ENCODE measurements at places on chromosomes 4 and X.

GRCh38 chr4:8593264-8594096 lies 915 bp downstream of the CPZ start:
- no peak for DNase-seq

DNA sequence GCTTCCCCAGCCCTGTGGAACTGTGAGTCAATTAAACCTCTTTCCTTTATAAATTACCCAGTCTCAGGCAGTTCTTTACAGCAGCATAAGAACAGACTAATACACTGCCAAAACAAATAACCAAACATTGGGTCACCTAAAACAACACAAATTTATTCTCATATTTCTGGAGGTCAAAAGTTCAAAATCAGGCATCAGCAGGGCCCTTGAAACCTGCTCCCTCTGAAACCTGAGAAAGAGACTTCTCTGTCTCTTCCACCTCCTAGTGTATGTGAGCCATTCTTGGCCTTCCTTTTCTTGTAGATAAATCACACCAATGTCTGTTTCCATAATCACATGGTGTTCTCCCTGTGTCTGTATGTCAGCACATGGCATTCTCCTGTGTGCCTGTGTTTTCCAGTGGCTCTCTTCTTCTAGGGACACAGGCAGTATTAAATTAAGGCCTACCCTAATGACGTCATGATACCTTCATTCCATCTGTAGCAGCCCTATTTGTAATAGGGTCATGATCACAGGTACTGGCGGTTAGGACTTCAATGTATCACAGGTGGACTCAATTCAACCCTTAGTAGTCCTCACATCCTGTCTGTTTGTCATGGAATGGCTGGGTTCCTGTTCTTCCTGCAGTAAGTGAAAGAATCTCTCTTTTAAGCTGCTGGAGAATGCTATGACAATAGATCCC lies 147.3 kb upstream of the CLNK start:
- DNase-seq: no peak

DNA sequence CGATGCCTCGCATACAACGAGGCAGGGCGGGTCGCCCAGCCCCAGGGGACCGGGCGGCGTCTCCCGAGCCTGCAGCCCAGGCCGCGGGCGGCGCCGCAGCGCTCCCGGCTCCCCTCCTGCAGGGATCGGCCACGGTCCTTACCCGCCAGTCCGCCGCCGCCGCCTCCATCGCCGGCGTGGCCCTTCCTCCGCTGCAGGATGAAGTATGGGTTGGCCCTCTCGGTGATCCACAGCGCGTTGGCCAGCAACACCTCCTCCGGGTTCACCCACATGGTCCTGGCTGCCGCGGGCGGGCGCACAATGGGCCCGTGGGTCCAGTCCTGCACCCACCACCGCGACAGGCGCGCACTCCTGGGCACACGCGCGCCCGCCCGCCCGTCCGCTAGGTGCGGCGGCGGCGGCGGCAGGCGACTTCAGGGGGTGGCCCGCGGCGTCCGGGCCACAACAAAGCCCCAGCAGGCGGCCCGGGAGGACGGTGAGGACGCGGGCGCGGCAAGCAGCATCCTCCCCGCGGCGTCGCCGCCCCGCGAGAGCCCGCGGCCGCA lies 339 bp downstream of the TBC1D9 start:
- DNase-seq: peak; percentile 52

DNA sequence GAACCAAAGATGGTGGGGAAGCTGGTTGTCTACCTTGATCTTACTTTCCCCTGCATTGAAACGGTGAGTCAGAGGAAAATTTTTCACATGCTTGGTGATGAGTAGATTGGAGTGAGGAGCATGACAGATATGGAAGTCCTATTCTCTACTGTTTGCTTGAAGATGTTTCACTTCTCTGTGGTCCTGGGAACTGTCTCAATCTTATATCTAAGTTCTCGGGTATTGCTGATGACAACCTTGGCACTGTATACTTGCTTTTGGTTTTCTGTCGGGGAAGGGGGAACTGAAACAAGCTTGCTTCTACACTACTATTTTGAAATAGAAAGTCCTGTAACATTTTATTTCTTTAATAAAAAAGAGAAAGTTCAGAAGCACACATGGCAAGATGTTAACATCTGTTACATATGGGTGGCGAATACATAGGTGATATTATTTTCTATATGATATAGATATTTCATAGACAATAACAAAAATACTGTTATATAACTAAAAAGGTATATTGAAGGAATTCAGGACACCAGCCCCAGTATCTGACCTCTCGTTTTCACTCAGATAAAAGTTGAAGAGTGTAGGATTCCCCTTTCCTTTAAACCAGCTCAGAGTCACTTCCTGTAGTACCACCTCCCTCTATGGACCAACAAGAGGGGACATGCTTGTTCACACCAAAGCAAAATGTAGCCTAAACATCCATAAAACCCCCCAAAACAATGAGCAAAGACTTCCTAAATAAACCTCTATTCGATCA lies 88.8 kb downstream of the FMR1NB start:
- DNase-seq: no peak

DNA sequence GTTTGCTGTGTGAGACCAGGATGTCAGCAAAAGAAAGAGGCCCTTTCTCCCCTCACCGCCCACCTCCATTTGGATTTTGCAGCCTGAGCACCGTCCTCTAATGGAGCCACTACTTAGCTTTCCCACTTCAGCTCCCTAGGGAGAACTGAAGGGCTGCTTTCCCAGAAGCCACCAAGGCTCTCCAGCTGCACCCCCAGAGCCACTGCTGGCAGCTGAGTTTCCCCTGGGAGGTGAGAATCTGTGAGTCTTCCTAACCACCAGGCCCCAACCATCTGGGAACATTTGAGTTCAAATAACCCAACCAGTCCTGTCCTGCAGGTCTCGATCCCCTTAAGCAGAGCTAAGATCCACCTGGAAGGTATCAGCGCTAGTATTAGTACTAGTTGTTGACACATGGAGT lies 173.1 kb upstream of the USP9X start:
- DNase-seq: no peak

GRCh38 chr4:109015413-109015810 lies 252.6 kb upstream of the ETNPPL start:
- DNase-seq: no peak

DNA sequence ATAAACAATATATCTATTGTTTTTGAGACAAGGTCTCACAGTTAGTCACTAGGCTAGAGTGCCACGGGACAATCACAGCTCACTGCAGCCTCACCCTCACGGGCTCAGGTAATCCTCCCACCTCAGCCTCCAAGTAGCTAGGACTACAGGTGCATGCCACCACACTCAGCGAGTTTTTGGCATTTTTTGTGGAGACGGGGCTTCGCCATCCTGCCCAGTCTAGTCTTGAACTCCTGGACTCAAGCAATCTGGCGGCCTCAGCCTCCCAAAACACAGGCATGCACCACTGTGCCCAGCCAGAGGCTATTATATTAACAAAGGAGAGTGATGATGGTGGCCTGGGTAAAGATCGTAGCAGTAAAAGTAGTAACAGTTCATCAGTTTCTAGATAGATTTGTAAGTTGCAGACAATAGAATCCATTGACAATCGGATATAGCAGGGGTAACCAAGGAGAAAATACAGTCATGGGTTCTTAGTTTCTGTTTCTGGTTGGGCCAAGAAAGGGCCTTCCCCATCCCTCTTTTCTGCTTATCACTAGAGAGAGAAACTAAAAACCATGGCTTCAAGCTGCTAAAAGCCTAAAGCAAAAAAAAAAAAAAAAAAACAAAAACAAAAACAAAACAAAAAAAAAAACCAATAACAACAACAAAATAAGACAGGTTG lies 60.6 kb downstream of the ANXA10 start:
- DNase-seq: no peak

DNA sequence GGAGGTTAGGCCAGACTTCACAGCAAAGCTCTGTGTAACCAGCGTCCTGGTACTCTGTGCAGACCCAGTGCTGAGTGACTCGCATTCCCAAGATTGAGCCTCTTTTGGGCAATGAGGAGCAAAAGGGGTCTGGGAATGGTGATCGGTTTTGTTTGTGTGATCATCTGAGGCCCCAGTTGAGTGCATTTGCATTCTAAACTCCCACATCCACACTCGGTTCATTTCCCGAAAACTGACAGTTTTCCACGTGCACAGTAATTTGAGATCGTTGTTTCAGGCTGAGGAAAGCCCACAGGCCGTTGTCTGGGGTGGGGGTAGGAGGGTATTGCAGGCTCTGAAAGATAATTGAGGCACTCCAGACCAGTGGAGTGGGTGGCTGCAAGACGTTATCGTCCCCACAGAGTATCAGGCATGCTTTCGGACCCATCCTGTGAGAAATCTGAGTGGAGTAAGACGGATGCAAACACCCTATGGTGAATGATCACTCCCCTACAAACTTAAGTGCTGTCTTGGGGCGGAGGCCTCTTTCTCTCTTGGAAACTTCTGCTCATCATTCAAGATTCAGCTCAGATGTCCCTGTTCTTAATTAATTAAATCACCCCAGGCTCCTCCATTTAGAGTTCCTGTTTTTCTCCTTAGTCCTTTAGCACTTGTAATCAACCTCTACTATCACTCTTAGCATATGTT lies 96.1 kb downstream of the AFF1 start:
- DNase-seq: no peak

DNA sequence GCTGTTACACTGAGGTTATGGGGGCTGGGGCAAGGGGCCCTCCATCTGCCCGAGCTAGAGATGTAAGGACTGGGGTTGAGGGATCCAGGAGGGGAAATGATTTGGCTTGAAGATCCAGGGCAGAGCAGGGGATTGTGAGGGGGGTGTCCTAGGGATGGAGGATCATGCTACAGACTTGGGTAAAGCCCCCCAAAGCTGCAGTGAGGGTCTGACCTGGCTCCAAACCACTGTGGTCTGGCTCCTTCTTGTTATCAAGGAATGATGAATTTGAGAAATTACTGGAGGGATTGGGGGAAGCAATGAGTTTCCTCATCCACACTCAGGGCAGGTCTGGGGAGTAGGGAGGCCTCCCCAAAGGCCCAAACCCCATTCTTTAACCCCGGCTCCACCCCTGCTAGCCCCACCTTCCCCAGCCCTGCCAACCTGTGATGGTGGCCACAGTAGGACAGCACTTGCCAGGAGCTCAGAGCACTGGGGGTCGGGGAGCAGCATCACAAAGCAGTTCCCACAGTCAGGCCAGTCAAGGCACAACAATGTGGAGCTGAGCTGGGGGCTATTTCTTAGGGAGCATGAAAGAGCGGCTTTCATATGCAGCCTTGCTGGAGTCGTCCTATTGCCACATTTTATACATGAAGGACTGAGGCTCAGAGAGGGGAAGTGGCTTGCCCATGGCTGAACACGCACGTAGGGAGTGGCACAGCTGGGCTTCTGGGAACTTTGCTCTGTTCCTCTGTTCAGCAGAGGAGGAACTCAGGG lies 165.5 kb downstream of the EFNB1 start:
- DNase-seq: no peak

DNA sequence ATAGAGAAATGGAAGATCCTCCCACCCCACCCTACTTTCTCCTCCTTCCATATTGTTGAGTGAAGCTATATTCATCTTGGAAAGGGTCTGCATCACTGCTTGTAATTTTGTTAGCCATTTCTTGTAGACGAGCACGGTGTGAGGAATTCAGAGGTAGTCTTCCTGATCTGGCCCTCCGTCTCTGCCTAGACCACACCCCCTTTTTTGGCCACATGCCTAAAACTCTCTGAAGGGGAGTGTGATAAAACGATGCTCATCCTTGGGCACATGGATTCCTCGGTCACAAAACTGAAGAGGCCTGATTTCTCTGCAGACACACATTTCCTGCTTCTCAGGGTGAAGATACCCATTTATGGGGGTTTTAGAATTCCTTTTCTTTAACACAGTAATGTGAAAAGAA lies 182.8 kb downstream of the LARP7 start:
- DNase-seq: no peak

DNA sequence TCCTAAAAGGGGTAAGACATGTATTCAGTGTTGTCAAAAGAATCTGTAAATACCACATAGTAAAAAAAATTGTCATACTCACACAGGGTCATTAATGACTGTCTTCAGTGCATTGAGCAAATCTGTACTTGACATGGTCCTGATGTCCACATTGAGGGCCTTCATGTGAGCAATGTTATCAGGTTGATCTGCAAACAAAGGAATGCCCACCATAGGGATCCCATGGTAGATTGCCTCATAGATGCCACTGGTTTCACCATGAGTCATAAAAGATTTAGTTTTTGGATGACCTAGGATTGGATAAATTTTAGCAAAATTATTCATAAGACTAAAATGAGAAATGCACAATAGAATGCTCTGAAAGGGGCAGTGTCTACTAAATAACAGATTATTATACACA lies 38.1 kb upstream of the UGT2B15 start:
- no peak for DNase-seq

DNA sequence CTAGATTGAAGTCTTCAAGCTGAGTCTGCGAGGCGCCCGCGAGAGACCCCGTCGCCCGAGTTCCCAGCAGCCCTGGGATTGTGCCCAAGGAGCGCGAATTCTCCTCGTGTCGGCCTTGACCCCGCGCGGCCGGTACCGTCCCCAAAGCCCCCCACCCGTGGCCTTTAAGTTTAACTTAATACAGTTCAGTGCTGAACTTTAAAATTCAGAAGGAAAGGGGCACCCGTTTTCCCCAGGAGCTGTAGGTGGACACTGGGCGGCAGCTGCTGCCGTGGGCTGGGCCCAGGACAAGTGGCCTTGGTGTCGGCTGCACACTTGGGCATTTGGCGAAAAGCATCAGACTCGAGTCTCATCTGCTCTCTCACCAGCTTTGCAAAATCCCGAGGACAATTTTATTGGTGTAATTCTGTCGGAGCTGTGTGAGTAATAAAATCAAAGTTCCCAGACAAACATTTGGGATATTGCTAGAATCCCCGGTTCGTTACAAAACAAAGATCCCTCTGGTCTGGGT lies 634 bp downstream of the CWH43 start:
- DNase-seq: no peak

DNA sequence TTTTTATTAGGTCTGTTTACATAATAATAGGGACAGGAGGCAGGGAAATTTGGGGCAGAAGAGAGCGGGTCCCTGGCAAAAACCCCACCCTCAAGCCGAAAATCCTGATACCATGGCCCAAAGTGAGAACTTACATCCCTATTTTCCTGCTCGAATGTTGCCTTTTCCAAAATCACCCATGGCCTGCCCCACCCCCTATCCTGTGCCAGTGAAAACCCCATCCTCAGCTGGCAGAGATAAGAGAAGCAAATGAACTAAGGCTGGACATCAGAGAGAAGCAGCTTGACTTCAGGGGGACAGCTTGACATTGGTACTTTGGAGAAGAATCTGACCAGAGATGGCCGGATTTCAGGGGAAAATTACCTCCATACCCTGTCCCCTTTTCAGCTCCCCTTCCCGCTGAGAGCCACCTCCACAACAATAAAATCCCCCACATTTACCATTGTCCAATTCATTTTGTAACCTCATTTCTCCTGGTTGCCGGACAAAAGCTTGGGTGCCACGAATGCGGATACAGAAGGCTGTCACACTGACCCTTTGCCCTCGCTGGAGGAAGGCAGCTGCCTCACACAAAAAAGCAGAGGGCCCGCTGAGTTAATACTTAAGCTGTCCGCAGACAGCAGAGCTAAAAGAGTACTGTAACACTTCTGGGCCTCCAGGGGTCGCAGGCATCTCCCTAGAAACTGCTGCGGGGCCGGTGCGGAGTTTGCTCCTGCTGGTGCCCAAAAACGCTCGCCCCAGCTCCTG lies 196.2 kb downstream of the SNCA start:
- DNase-seq: no peak

DNA sequence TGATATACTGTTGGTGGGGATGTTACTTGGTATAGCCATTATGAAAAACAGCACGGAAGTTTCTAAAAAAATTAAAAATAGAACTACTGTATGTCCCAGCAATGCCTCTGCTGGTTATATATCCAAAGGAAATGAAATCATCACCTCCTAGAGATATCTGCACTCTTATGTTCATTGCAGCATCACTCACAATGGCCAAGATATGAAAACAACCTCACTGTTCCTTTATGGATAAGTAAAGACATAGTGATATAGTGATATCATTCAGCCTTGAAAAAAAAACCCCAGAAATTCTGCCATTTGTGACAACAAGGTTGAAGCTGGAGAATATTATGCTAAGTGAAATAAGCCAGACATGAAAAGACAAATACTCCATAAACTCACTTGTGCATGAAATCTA lies 543.8 kb upstream of the SLIT2 start:
- DNase-seq: no peak

Data from GM12891 (cell line).